ENCODE measurements at places on chromosomes 3 and 15. TPM values are rescaled to one million over a fixed set of nuclear protein-coding genes. Genes with fewer than 3 reads are reported as not detected.

Gene GPR149
- total RNA-seq = not detected

Gene ASB14
- total RNA-seq = not detected

Gene XIRP1
- total RNA-seq = 2.5 TPM

Gene CAPN3
- 3.3 TPM for total RNA-seq

Gene LYZL4
- not detected for total RNA-seq

Gene TIGIT
- total RNA-seq = 72.8 TPM

Gene UROC1
- not detected for total RNA-seq

Gene NR2F2
- total RNA-seq = not detected

Gene OCA2
- not detected for total RNA-seq

Gene LDHAL6B
- not detected for total RNA-seq

Gene KNG1
- not detected for total RNA-seq

Gene BLM
- 53.6 TPM for total RNA-seq
